GM04504 (cell line): ENCODE measurements at places on chromosomes 13 and 19.

- DNase-seq = no peak
These were observed 81.4 kb downstream of the ALOX5AP start for GRCh38 chr13:30816736-30817135.

- DNase-seq = peak; percentile 27
These were observed 344.1 kb upstream of the TMTC4 start for GRCh38 chr13:101018720-101019119.

DNA sequence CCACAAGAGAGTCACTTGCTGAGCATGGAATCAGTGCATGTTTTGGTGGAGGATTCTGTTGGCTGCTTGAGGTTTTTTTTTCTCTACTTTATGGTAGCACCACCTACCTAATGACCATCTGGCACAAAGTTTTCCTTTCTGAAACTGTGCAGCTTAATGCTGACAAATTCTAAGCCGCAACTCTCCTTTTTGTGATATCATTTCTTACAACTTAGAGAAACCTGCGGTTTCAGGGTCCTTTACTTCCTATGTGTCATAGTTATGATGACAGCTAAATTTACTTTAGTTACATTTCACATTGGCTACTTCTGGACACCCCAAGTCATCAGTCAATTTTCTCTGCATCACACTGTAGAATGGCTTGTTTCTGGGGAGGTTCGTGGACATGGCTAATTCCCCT, 115.4 kb upstream of the TMTC4 start:
- DNase-seq = no peak

- DNase-seq = no peak
These were observed 5.7 kb downstream of the PALM3 start for GRCh38 chr19:14056069-14056666.

DNA sequence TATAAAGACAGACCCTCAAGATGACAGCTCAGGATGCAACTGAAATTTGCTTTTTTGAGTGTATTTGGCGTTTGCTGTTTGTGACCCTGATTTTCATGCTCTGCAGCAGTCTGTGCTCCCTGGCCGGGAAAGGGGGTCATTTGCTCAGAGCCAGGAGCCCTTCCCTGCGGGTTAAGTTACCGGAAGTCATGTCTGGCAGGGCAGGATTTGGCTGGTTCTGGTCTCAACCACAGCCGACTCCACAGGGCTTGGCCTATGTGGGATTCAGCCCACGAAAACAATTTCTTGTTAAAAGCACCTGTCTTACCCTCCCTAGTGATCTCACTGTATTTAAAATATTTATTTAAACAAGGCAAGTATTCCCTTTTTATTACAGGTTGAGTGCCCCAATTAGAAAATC, 22.6 kb downstream of the MCF2L start:
- no peak for DNase-seq

DNA sequence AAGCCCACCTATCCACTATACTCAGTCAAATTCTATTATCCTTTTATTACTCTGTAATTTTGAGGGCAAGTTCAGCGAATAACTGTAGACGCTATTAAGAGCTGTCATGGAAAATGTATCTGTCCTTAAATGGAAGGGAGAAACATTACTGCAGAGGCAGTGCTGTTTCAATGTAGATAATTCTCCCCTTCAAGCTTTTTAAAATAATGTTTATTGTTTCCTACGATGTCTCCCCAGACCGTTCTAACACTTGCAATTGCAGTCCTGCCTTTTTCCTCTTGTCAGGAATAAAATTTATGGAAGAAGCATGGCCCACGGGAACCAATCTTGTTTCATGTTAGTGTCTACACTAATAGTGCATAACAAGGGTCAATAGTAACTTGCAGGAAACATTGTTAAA, 159.5 kb downstream of the GPC6 start:
- no peak for DNase-seq

- no peak for DNase-seq
These were observed 1297.4 kb upstream of the MIR17HG start for GRCh38 chr13:90049989-90050671.

DNA sequence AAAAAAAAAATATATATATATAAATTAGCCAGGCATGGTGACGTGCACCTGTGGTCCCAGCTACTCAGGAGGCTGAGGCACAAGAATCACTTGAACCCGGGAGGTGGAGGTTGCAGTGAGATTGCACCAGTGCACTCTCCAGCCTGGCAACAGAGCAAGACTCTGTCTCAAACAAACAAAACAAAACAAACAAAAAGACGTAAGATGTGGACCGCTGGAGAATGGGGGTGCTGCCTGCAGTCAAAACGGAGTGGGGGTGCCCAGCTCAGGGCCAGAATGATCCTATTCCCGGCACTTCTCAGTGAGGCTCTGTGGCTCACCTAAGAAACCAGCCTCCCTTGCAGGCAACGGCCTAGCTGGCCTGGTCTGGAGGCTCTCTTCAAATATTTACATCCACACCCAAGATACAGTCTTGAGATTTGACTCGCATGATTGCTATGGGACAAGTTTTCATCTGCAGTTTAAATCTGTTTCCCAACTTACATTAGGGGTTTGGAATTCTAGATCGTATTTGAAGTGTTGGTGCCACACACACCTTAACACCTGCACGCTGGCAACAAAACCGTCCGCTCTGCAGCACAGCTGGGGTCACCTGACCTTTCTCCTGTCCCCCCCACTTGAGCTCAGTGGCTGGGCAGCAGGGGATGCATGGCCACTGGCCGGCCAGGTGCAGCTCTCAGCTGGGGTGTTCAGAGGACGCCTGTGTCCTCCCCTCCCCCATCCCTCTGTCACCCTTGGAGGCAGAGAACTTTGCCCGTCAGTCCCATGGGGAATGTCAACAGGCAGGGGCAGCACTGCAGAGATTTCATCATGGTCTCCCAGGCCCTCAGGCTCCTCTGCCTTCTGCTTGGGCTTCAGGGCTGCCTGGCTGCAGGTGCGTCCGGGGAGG, at the start of gene F7:
Gene F7 (plus strand): TSS at position 760 of the 889 bp plus-strand sequence. CDS start 51 bp downstream, at position 811.
- no peak for DNase-seq

GRCh38 chr19:4449639-4450028, 8.0 kb downstream of the UBXN6 start:
- no peak for DNase-seq

GRCh38 chr13:83449668-83450395, 432.4 kb downstream of the SLITRK1 start:
- DNase-seq = peak; percentile 3

- DNase-seq = no peak
These were observed 33.6 kb upstream of the NANOS3 start for GRCh38 chr19:13843104-13843921.

DNA sequence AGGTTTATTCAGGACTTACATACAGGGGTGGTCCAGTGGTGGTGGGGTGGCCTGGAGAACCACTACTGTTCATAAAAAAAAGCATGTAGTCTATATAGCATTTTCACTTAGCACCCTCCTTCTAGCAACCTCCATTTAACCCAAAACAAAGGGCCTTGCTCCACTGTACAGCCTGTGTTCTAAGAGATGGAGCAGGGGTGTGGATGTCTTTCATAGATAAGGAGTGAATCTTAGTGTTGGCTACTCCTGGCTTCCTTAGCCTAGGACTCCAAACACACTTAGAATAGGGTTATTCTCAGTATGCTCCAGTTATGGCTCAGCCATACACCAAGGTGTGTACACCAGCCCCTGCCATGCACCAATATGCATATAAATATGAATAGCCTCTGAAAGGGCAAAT, 95.2 kb downstream of the ELF1 start:
- no peak for DNase-seq

- DNase-seq = no peak
These were observed 209.8 kb downstream of the FGF14 start for GRCh38 chr13:102191951-102192502.

GRCh38 chr19:12913011-12913561, 6.0 kb downstream of the SYCE2 start:
- DNase-seq = peak; percentile 24

- no peak for DNase-seq
These were observed 1.5 kb upstream of the FXYD1 start for GRCh38 chr19:35136977-35137702.

DNA sequence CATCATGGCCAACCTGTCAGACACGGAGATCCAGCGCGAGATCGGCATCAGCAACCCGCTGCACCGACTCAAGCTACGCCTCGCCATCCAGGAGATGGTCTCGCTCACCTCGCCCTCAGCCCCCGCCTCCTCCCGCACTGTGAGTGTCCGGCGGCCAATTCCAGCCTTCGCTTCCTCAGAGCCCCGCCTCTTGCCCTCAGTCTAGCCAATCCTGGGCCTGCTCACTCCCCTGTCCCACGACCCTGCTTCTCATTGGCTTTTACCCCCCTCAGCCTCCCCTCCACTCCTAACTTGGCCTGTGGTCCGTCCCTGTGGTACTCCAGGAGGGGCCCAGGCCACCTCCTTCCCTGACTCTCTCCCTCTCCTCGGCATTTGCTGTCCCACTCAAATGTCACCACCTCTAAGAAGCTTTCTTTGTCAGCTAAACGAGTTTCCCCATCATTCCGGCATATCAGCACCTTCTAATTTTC, 12.3 kb downstream of the HRC start:
- peak; percentile 75 for DNase-seq

- no peak for DNase-seq
These were observed 48.5 kb upstream of the F7 start for GRCh38 chr13:113057084-113057483.

GRCh38 chr19:44367024-44367423, 10.5 kb upstream of the ZNF112 start:
- no peak for DNase-seq
